CD4-positive, CD25-positive, alpha-beta regulatory T cell (primary cell): ENCODE measurements at places on chromosomes 5 and 9. TPM values are rescaled to one million over a fixed set of nuclear protein-coding genes. Genes with fewer than 3 reads are reported as not detected.

The SPINK4 gene
- polyA plus RNA-seq = not detected

The SLC36A2 gene
- polyA plus RNA-seq = not detected

The SLC6A19 gene
- polyA plus RNA-seq = not detected

The DRD1 gene
- not detected for polyA plus RNA-seq

The CORO2A gene
- polyA plus RNA-seq = 14.1 TPM

The LHX3 gene
- not detected for polyA plus RNA-seq

The CNTNAP3B gene
- not detected for polyA plus RNA-seq

The DTWD2 gene
- polyA plus RNA-seq = 0.88 TPM

The KCTD16 gene
- polyA plus RNA-seq = not detected

The RNF180 gene
- polyA plus RNA-seq = not detected
